SK-N-DZ (cell line): ENCODE measurements at places on chromosomes 2 and 18.

DNA sequence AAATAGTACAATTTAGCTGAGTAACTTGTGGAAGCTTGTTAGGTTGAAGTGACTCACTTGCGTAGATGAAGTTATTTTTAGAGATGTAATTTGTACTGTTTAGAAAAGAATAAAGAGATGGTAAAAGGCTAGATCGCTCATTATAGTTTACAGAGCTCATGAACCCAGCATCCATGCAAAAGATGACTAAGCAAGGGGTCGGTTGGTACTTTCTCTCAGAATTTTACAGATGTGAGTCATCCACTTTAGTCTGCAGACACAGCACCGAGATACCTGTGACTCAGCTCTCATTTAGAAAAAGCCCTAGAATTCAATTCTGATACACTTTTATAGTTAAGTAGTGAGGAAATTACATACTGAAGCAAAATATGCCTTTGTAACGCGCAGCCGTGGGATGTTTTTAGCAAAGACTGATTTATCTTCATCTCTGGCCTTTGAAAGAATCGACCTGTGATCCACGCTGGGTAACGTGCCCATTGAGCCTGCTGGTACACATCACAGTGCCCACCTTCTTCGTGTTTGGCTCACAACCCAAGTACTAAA is 116.5 kb upstream of the FOSL2 start:
- DNase-seq = no peak

DNA sequence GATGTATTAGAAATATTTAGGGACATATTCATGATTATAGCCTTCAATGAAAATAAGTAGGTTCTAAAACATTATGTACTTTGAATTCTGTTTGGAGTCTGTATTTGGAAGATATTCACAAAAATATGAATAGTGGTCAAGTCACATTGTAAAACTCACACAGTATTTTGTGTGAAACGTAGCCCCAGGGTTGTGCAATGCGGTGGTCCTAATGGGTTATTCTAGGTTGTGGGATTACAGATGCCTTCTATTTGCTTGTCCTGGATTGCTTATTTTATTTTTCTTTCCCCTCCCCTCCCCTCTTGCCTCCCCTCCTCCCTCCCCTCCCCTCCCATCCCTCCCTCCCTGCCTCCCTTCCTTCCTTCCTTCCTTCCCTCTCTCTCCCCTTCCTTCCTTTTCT is 93.7 kb upstream of the THUMPD2 start:
- no peak for DNase-seq

DNA sequence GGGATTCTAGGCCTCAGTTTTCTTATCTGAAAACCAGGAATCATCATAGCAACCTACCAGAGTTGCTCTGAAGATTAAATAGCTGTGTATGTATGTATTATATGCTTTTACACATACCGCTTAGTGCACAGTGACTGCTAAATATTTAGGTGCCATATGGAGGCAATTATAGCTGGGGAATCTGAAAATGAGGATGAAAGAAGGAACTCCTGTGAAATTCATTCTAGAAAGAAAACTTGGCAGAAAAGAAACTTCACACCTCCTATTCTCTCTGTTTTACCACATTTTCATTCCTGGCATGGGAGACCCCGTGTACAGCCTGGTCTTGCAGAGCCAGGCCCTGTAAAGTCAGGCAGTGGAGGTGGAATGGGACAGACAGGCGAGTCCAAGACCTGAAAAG is 862.4 kb downstream of the CNTNAP5 start:
- no peak for DNase-seq

GRCh38 chr2:138648606-138649005 is 131.6 kb downstream of the NXPH2 start:
- no peak for DNase-seq

GRCh38 chr18:2030647-2031046 is 540.7 kb downstream of the METTL4 start:
- DNase-seq = no peak

- no peak for DNase-seq
These were observed 29.6 kb upstream of the WIPF1 start for GRCh38 chr2:174627216-174627615.

- DNase-seq = peak; percentile 64
These were observed 31.6 kb upstream of the PPP1R1C start for GRCh38 chr2:181953881-181954537.

- DNase-seq = peak; percentile 23
These were observed 267.6 kb downstream of the SRBD1 start for GRCh38 chr2:45343251-45344017.

GRCh38 chr18:75350857-75351256 is 76.6 kb downstream of the SMIM21 start:
- no peak for DNase-seq

DNA sequence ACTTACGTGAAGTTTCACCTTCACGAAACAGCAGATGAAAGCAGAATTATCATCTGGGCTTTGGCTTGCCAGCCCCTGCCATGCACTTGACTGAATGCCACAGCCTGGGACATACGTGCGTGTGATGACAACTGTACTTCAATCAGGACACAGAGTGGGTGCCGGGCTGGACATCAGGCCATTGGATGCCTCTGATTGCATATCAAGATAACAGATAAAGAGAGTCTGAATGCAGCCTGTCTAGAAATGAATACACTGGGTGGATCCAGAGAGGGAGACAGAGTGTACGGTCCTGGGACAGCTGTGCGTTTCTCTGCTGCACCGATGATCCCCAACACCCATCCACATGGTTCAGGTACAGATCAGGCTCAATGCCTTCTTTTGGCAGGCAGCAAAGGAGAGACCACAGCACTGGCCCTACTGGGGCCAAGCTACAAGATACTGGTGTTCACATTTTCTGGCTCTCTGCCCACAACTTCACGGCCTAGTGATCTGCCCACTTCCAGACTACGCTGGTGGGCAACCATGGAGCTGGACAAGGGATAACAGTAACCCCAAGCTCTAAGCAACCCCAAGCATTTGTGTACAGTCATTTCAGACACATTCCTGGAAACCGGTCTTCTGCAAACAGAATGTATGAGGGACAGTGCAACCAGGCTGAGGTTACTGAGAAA is 35.6 kb downstream of the FBLN7 start:
- DNase-seq = peak; percentile 43

DNA sequence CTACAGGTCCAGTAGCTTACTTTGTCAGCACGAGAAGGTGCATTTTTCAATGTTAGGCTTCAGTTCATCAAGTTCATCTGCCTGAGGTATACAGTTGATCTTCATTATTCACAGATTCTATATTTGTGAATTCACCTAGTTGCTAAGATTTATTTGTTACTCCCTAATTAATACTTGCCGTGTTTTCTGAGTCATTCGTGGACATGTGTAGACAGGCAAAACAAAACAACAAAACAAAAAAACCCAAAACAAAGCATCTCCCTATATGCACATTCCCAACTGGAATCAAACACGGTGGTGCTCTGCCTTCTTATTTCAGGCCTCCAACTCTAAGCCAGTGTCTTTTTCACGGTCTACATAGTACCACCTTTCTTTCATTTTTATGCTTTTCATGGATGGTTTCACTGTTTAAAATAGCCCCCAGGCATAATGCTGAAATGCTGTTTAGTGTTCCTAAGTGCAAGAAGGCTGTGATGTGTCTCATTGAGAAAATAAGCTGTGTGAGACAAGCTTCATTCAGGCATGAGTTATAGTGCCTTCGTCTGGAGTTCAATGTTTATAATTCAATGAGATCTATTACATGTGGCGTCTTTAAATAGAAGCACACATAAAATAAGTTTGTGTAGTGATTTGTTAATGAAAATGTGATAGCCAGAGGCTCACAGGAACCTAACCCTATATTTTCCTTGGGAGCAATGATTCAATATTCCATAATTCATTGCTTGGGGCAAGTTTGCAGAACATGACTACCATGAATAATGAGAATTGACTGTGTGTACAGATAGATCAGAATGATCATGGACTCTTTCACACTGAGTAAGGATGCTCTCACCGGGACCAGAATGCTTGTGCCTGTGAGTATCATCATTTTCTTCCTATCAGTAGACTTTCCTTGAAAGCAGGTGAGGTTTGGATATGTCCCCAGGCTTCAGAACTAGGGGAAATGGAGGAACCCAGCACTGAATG is 24.6 kb downstream of the ITGB6 start:
- no peak for DNase-seq

DNA sequence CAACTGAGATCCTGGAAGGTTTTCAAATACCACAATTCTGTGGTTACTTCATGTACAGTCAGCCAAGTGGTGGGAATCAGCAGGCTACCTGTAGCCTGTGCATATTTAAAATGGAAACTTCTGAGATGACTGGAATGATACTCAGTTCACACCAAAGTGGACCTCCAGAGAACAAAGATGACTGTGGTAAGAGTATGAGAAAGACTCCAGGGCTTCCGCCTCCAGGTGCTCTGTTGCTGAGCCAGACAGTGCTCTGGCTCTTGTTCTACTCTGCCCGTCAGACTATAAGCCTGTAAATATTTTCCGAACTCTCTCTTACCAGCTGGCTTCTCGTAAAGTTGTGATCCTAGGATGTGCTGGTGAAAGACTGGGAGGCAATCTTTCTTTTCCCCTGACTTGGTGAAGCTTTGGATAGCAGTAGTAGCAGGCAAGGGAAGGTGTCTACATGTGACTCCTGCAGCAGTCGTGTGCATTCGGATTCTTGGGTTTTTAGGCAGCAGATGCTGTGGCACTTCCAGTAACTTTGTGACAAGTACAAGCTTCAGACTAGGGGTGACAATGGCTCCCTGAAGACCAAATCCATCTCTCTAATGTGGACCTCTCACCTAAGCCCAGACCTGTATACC is 23.1 kb downstream of the ST3GAL5 start:
- no peak for DNase-seq

DNA sequence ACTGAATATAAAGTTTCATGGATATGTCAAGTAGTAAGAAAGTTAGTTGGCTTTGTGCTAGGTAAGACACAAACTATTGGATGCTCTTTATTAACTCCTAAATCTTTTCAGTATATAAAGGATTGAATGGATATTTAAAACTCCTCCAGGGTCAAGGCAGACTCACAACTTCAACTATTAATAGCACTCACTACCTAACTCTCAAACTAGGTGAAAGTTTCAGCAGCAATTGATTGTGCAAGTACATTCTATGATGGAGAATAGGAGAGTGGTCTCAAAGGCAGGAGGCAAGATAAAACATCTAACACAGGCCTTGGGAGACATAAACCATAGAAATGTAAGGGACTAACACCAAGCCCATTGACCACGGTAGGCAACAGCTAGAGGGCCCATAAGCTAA is 328.9 kb upstream of the CHAC2 start:
- no peak for DNase-seq

DNA sequence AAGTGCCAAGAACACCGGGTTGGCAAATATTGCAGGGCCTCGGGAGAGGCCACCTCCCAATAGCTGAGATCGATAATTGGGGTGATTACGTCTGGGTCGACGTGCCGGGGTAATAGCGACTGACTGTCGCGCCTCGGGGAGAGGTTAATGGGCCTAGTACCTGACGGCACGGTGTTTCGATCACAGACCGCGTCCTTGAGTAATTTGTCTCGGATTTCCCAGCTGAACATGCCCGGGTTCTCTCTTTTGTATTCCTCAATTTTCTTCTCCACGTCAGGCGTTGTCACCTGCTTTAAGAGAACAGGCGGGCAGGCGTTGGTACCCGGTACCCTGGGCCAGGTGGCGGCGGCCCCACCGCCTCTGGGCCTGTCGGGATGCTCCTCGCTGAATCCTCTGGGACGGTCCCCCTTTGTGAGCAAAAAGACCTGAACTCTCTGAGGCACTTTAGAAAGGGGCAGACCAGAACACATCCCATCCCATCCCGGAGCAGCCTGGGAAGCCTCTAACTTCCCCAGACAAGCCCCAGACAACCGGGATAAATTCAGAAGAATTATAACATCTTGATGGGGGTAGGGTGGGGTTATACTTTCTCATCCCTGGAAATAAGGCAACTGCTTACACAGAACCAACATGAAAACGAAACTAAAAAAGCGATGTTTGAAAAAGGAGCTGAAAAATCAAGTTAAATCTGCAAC is 3.3 kb downstream of the PAX3 start:
- no peak for DNase-seq

DNA sequence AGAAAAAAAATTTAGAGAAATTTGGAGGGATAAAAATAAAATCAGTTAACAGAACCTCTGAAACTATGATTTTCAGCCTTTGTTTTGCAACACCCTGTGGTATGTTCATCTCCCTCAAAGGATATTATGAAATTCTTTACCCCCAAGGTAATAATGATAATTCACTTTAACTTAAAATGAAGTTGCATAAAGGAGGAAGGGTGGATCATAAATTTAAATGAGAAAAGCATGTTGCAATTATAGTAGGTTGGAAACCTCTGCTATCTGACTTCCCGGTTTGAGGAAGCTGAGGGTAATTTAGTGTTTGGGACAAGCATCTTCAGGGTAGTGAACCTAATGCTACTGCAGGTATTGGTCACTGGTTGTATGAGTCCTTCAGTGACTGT is 102.9 kb downstream of the BABAM2 start:
- DNase-seq = no peak

DNA sequence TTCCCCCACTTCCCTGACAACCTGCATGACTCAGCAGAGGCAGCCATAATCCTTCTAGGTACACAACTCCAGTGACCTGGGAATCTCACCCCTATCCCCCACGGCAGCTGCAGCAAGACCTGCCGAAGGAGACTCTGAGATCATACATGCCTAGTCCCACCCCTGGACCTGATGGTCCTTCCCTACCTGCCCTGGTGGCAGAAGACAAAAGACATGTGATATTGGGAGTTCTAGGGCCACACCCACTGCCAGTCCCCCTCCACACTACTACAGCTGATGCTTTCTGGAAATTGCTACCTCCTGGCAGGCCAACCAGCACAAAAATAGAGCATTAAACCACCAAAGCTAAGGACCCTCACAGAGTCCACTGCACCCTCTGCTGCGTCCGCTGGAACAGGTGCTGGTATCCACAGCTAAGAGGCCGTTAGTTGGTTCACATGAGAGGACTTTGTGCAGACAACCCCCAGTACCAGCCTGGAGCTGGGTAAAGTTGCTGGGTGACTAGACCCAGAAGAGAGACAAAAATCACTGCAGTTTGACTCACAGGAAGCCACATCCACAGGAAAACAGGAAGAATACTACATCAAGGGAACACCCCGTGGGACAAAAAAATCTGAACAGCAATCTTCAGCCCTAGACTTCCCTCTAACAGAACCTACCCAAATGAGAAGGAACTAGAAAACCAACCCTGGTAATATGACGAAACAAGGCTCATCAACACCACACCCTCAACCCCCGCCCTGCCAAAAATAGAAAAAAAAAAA is 12.5 kb downstream of the MARCO start:
- no peak for DNase-seq

- DNase-seq = no peak
These were observed 90.5 kb upstream of the TACR1 start for GRCh38 chr2:75289771-75290170.

DNA sequence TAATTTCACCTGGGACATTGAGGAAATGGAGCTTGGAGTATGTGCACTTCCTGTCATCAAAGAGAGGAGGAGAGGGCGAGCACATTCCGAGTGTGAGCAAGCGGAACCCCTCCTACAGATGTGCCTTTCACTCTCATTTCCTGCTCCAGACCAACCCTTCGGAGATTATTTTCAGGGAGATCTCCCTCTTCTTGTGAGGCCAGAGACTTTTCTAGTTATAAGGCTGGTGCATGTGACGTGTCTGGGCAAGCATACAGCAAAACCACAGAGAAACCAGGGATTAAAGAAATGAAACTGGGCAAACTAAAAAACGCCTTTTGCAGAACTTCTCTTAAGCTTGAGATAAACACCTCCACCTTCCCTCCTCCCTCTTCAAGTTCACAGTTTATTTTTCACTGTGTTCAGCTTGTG is 409.2 kb upstream of the TCF4 start:
- DNase-seq = no peak

- DNase-seq = no peak
These were observed 122.0 kb downstream of the WDSUB1 start for GRCh38 chr2:159164457-159164911.

GRCh38 chr2:192161656-192162290 is 33.0 kb downstream of the TMEFF2 start:
- no peak for DNase-seq

- DNase-seq = no peak
These were observed 172.1 kb upstream of the ITGA4 start for GRCh38 chr2:181285116-181285515.
